Thoracic aorta endothelial cell (primary cell): ENCODE measurements at places on chromosomes 1 and 21. TPM values are rescaled to one million over a fixed set of nuclear protein-coding genes. Genes with fewer than 3 reads are reported as not detected.

SPRR2B gene
- not detected in 2 replicates for total RNA-seq

CYP4A22 gene
- total RNA-seq: 0.07 TPM in 1 of 2 replicates, not detected in the other

SOX13 gene
- 20.9 and 24.4 TPM in 2 replicates for total RNA-seq

TNFRSF18 gene
- total RNA-seq: not detected in 2 replicates

C1orf141 gene
- not detected in 2 replicates for total RNA-seq

DHRS3 gene
- 24.5 and 26.3 TPM in 2 replicates for total RNA-seq

VAV3 gene
- total RNA-seq: 1.3 and 2.8 TPM in 2 replicates

ACTA1 gene
- total RNA-seq: not detected in 2 replicates
